ENCODE measurements at places on chromosomes 11 and 22. TPM values are rescaled to one million over a fixed set of nuclear protein-coding genes. Genes with fewer than 3 reads are reported as not detected.

The KCNJ4 gene
- total RNA-seq: 12.2 TPM

The GALNT18 gene
- total RNA-seq: 20.4 TPM

The OSBP2 gene
- 19.2 TPM for total RNA-seq

DNA sequence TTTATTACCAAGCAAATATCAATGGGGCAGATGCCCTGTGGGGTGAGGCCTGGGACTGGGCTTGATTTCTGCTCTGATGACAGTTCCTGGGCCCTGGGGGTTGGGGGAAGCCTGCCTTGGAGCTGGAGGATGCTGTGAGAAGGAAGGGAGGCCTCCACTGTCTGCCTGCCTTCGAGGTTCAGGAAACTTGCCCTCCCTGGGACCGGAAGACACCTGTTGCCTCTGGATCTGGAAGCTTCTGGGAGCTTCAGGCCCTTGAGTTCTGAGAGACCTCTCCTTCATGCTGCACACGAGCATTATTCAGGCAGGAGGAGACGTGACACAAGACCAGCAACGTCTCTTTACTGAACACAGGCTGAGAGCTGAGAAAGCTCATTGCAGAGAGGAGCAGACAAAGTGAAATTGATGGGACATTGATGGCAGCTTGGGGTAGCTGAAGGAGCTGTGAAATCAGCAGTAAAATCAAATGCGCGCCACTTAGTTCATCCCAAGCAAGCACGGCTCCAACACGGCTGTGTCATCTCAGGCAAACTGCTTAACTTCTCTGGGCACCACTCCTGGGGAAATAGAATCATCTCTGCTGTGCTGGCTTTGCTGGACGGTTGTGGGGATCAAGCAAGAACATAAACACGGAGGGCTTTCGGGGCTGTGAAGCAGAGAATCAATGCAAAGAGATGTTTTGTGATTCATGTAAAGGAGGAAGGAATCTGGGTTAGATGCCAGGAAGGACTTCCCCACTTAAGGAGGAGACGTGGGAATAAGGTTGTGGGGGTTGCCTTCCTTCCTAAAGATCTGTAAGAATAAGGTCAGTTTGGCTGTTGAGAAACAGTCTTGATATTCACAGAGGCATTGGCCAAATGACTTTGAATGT lies 64.5 kb downstream of the TP53I11 start:
- no peak for DNase-seq

- no peak for DNase-seq
Measured at GRCh38 chr11:64285885-64286800, 495 bp downstream of the GPR137 start.

GRCh38 chr22:49626361-49627216 lies 201.1 kb downstream of the BRD1 start:
- no peak for DNase-seq

- peak; percentile 22 for DNase-seq
Measured at GRCh38 chr11:120061761-120062560, 76.0 kb downstream of the TRIM29 start.

- DNase-seq: peak; percentile 95
Measured at GRCh38 chr22:50306753-50307749, at the start of gene PLXNB2. Gene PLXNB2, minus strand, starts transcription at chr22:50307646. Its CDS starts 17,062 bp downstream, at chr22:50290584.

DNA sequence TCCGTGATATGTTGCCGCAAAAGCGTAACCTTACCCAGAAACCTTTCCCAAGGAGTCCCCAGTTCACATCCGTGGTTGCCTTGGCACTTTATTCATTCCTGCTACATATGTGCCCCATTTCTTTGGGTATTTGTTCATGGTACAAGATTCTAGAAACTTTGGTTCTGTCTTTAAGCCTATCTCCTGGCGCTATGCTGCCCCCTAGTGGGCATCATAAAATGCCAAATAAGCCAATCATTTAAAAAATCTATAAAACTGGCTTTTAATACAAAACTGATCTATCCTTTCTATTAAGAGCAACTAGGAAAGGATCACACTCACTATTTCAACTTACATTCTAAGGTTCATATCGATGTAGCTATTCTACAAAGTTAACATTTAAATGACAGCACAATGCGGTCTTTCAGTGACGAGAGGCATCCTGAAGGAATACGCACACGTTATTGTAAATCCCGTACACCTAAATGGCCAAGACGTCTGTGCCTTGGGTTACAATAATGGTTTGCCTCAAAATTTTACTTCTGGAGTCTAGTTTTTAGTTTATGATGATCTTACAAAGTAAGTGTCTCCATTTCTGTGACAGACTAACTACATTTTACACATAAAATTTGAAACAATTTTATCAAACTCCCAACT lies 16.2 kb downstream of the PIWIL3 start:
- DNase-seq: peak; percentile 53

DNA sequence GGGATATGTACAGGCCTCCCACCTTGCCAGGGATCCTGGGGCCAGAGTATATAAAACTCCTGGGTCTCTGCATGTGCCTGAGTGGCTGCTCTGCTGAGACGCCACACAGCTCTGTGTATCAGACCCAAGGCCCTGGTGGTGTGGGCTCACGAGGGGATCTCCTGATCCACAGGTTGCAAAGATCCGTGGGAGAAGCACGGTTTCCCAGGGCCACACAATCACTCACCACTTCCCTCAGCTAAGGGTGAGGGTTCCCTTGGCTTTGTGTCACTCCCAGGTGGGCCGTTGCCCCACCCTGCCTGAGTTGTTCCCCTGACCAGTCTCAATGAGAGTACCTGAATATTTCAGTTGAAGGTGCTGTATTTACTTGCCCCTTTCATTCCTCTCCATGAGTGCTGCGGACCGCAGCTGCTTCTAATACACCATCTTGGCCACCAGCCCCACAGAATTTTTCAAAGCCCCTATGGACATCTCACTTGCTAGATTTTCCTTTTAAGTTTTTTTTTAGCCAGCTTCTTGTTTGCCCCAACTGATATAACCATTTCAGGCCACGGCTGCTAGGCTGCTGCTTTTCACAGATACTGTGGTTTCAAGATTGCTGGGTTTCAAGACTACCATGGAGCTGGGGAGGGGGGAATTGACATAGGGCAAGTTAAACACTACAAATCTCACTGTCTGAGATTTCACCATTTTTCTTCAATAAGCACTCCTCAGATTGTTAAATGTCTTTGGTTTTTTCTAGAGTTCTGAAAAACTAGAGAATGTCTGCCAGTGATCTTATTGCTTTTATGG lies 13.7 kb upstream of the DEPDC7 start:
- DNase-seq: no peak

DNA sequence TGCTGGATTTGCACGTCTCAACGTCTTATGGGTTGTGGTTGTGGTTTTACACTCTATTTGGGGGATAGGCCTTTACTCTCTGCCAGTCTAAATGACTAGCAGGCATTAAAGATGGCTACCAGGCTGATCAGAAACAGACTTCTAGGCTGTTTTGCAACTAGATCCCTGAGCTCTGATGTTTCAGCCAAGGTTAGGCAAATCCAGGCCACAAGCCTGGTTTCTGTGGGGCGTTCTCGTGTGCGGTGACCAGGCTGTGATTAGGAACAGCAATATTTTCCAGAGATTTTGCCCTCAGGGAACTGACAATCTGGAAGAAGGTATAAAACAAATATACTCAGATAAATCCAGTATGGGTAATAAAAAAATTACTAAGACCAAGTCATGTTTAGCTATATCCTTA lies 502.4 kb downstream of the INSC start:
- DNase-seq: no peak

DNA sequence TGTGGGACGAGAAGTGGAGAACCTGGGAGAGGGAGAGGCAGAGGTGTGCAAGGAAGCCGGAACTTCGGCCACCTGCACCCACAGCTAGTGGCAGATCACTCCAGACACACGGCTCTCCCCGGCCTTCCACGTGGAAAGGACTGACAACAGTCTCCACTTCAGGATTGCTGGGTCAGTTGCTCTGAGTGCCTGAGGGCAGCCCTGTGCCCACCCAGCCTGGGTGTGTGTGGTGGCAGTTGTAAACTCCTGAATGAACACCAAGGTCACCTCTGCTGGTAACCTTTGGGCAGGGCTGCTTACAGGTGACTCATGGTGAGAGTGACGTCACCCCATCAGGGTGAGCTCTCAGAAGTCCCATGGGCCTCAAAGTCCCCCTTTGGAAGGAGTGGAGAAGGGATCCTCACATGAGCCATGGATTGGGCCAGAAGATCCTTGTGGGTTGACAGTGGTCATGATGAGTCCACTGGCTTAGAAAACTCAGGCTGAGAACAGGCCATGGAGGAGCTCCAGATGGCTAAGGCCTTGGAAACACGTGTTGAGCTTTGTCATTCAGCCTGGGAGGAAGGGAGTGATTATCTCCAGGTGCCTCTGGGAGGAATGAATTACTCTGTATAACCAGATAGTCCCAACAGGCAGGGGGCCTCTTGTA lies 71.3 kb downstream of the BCR start:
- no peak for DNase-seq

DNA sequence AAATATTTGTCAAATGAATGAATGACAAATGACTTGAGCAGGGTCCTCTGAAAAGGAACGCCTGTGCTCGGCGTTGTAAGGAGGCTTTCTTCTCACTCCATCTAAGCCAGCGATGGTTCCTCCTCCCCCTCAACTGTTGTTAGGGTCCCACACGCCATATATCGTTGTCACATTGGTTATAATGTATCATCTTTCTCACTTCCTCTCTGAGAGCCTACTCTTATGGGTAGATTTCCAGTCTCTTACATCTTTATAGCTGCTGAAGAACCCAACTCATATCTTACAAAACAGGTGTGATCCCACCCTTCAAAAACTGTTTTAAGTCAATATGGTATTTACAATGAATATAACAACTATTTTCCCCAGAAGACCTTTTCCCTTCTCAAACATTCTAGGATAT lies 81.5 kb downstream of the NAV2 start:
- no peak for DNase-seq

Measured in frontal cortex (tissue), 4 donors.